ENCODE measurements at places on chromosomes 3 and 15. TPM values are rescaled to one million over a fixed set of nuclear protein-coding genes. Genes with fewer than 3 reads are reported as not detected.

GRCh38 chr3:123258811-123259420 is 57.2 kb downstream of the SEC22A start:
- no peak for DNase-seq

- no peak for DNase-seq
These were observed at the start of gene PLA2G4D for GRCh38 chr15:42094512-42094963. PLA2G4D (minus strand) TSS chr15:42094562; CDS start chr15:42094459, 103 bp downstream.

GRCh38 chr3:101995371-101996046 is 146.2 kb downstream of the NFKBIZ start:
- DNase-seq, result no peak

Gene RYR3
- total RNA-seq, result 0.48 TPM

All from mesenteric fat pad (tissue), 1 donor.